Left ventricle myocardium inferior (tissue), 1 donor: ENCODE measurements at places on chromosomes 7 and 10. TPM values are rescaled to one million over a fixed set of nuclear protein-coding genes. Genes with fewer than 3 reads are reported as not detected.

DNA sequence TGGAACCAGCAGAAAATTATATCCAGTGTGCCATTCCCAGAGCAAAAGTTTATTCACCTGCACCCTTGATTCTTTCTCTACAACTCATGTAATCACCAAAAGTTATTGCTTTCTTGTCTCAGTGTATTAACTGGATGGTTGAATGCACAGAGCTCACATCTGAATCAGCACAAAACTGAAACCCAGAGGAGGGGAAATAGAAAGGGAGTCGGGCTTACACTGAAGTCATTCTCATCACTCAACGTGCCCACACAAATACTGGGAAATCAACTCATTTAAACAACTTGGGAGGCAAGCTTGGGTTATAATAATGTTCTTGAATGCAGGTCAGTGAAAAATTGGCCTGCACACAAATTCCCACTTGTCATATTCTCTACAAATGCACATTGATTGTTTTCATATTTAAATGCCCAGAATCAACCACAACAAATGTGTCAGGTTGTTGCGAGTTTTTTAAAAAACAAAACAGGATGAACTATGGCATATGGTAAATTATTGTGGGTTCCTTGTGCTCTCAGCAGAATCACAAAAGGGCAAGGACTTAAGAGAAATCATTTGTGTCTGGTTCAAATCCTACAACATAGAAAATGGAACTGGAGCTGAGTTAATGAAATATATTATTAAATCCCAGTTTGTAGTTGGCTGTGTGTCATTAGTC lies 125.9 kb upstream of the NOBOX start:
- DNase-seq: no peak
- H3K4me3 ChIP-seq: no peak overlapping the region
- no peaks in the 10 kb centered on the region for H3K36me3 ChIP-seq

- no peaks in the 10 kb centered on the region for H3K27me3 ChIP-seq
- no peak overlapping the region for H3K27ac ChIP-seq
- no peaks in the 10 kb centered on the region for H3K36me3 ChIP-seq
- DNase-seq: no peak
- H3K4me3 ChIP-seq: no peak overlapping the region
Measured at GRCh38 chr7:87416682-87417587, 58.5 kb downstream of the ABCB4 start.

- H3K4me3 ChIP-seq: peak overlapping the region; percentile 71
- no peaks in the 10 kb centered on the region for H3K36me3 ChIP-seq
- no peak overlapping the region for H3K27ac ChIP-seq
- peak; percentile 51 for DNase-seq
- H3K4me1 ChIP-seq: peaks cover 43% of the 10 kb centered on the region
- H3K27me3 ChIP-seq: peaks cover 94% of the 10 kb centered on the region
Measured at GRCh38 chr7:141072548-141073172, 1.2 kb upstream of the TMEM178B start.

- H3K27ac ChIP-seq: no peak overlapping the region
- no peak for DNase-seq
- H3K27me3 ChIP-seq: no peaks in the 10 kb centered on the region
- H3K4me3 ChIP-seq: no peak overlapping the region
- H3K36me3 ChIP-seq: no peaks in the 10 kb centered on the region
Measured at GRCh38 chr7:35370687-35371086, 116.8 kb upstream of the TBX20 start.

GRCh38 chr7:156160811-156161210 lies 348.5 kb upstream of the SHH start:
- no peaks in the 10 kb centered on the region for H3K4me1 ChIP-seq
- DNase-seq: no peak
- no peaks in the 10 kb centered on the region for H3K36me3 ChIP-seq
- H3K4me3 ChIP-seq: no peak overlapping the region

GRCh38 chr7:129170441-129171021 lies 17.9 kb upstream of the SMO start:
- no peak overlapping the region for H3K4me3 ChIP-seq
- H3K4me1 ChIP-seq: peaks cover 20% of the 10 kb centered on the region
- H3K27me3 ChIP-seq: peaks cover 12% of the 10 kb centered on the region
- DNase-seq: no peak
- no peak overlapping the region for H3K27ac ChIP-seq
- no peaks in the 10 kb centered on the region for H3K36me3 ChIP-seq

DNA sequence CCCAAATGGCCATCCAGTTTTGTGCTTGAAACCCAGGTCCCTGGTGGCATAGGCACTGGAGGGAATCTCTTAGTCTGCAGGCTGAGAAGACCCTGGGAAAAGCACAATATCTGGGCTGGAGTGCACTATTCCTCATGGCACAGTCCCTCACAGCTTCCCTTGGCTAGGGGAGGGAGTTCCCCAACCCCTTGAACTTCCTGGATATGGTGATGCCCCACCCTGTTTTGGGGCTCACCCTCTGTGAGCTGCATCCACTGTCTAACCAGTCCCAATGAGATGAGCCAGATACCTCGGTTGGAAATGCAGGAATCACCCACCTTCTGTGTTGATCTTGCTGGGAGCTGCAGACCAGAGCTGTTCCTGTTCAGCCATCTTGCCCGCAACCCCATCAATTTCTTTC lies 19.8 kb upstream of the NAMPT start:
- peaks cover 13% of the 10 kb centered on the region for H3K27me3 ChIP-seq
- H3K36me3 ChIP-seq: no peaks in the 10 kb centered on the region
- no peak overlapping the region for H3K4me3 ChIP-seq
- DNase-seq: no peak
- no peaks in the 10 kb centered on the region for H3K4me1 ChIP-seq

DNA sequence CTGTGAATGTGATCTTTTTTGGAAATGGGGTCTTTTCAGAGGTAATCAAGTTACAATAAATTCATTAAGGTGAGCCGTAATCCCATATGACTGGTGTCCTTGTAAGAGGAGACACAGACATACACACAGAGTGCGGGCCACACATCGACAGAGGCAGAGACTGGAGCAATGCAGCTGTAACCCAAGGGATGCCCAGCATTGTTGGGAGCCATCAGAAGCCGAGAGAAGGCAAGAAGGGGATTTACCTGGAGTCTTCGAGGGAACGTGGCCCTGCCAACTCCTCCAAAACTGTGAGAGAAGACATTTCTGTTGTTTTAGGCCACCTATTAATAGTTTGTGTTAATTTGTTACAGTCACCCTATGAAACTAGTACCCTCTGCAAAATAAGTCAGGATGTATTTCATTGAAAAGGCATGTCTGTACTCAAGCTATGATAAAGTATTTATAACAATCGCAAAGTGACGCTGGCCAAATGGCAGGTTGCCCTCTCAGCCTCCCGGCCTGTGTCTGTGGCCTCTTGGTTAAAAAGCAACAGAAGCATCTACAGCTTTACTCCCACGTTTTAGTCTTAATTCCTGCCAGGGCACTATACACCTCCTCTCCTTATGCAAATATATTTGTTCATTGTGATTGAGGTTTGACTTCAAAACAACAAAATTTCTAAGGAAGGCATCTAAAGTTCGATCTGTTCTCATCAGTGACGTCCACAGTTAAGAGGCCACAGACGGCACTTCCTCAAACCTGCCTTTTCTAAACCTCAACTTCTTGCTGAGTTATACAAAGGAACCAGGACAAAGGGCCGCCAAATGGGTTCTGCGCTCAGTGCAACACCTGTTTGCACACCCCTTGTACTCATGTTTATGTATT lies 46.8 kb downstream of the HIPK2 start:
- no peaks in the 10 kb centered on the region for H3K27me3 ChIP-seq
- no peaks in the 10 kb centered on the region for H3K36me3 ChIP-seq
- peak overlapping the region; percentile 91 for H3K27ac ChIP-seq
- peak overlapping the region; percentile 19 for H3K4me3 ChIP-seq
- peak; percentile 80 for DNase-seq

- peaks cover 19% of the 10 kb centered on the region for H3K4me1 ChIP-seq
- H3K27me3 ChIP-seq: no peaks in the 10 kb centered on the region
- no peak overlapping the region for H3K4me3 ChIP-seq
- DNase-seq: no peak
- H3K27ac ChIP-seq: peak overlapping the region; percentile 13
Measured at GRCh38 chr7:44827567-44827966, 20.3 kb downstream of the H2AZ2 start.

- peaks cover 8% of the 10 kb centered on the region for H3K36me3 ChIP-seq
- no peaks in the 10 kb centered on the region for H3K27me3 ChIP-seq
- H3K27ac ChIP-seq: no peak overlapping the region
- peaks cover 9% of the 10 kb centered on the region for H3K4me1 ChIP-seq
- H3K4me3 ChIP-seq: no peak overlapping the region
Measured at GRCh38 chr7:77276120-77276519, 76.5 kb upstream of the FGL2 start.

GRCh38 chr7:69597278-69598076 lies 798 bp upstream of the AUTS2 start:
- DNase-seq: peak; percentile 52
- H3K36me3 ChIP-seq: no peaks in the 10 kb centered on the region
- peak overlapping the region; percentile 89 for H3K27ac ChIP-seq
- peaks cover 37% of the 10 kb centered on the region for H3K4me1 ChIP-seq

The SPDYE1 gene
- not detected for total RNA-seq

The DENND10 gene
- total RNA-seq: 18.3 TPM

The SORCS1 gene
- 2.9 TPM for total RNA-seq

The GRID2IP gene
- total RNA-seq: not detected

The ARL5B gene
- 5.6 TPM for total RNA-seq

The FBH1 gene
- 75.5 TPM for total RNA-seq

The PPP1R3C gene
- total RNA-seq: 236 TPM

The PIP4K2A gene
- 12.6 TPM for total RNA-seq

The DCLRE1C gene
- total RNA-seq: 3.0 TPM
